ENCODE measurements at places on chromosomes 5 and 9.
A peak's percentile ranks its signal among the peaks of the same experiment; 100 is the strongest.

- DNase-seq, result no peak
- H3K27me3 ChIP-seq, result no peaks in the 10 kb centered on the region
- H3K36me3 ChIP-seq, result no peaks in the 10 kb centered on the region
- H3K4me3 ChIP-seq, result no peak overlapping the region
- no peaks in the 10 kb centered on the region for H3K4me1 ChIP-seq
Measured at GRCh38 chr5:94524841-94525697, 93.3 kb downstream of the KIAA0825 start.

DNA sequence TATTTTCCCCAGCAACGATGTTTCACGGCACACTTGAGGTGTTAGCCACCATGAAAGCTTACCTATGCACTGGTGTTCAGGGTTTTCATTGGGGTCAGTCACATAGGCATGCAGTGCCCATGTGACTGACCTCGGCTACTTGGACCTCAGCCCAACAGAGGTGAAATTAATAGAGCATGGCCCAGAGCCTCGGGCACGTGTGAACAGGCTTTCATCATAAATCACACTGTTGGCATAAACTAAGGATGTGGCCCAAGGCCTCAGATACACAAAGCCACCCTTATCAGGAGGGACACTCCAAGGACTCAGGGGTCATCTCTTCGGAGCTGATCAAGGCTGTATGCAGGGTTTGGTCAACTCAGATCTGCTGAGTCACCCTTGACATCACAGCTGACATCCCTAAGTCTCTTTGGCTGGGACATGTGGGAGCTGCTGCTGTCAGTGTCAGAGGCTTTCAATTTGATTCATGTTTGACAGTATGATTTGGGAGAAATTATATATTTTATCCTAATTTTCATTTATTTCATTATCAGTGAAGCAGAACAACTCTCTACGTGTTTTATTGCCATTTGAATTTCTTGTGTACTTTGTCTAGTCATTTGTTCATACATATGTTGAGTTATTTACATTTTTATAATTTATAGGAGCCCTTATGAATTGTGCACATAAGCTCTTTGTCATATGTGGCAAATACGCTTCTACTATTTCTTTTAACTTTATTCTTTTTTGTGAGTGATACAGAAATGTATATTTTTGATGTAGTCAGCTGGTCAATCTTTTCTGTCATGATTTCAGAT lies 59.7 kb upstream of the ANKRD33B start:
- no peaks in the 10 kb centered on the region for H3K36me3 ChIP-seq
- no peak overlapping the region for H3K27ac ChIP-seq
- no peaks in the 10 kb centered on the region for H3K27me3 ChIP-seq
- no peaks in the 10 kb centered on the region for H3K4me1 ChIP-seq

- no peak for DNase-seq
- no peaks in the 10 kb centered on the region for H3K27me3 ChIP-seq
- no peaks in the 10 kb centered on the region for H3K36me3 ChIP-seq
- H3K4me1 ChIP-seq, result no peaks in the 10 kb centered on the region
- peak overlapping the region; percentile 52 for H3K4me3 ChIP-seq
- peak overlapping the region; percentile 53 for H3K27ac ChIP-seq
Measured at GRCh38 chr5:169583101-169583423, 511 bp upstream of the SPDL1 start.

DNA sequence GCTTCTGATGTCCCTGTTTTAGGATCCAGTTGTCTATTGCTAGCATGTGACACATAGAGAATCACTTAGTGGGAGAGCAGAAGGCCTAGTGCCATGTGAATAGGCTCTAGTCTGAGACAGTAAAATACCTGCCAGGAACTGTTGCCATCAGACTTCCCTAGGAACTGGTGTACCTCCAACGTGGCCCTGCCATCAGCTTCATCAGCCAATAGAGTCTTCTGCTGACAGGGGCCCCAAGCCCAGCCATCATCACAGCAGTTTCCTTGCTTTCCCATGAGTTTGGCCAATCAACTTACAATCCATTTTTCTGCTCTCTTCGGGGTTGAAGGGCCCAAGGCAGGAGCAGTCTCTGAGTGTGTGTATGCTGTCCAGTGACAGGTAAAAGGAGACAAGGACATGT lies 128.4 kb upstream of the ADRA1B start:
- no peak overlapping the region for H3K4me3 ChIP-seq
- H3K27ac ChIP-seq, result no peak overlapping the region
- H3K4me1 ChIP-seq, result no peaks in the 10 kb centered on the region
- H3K27me3 ChIP-seq, result no peaks in the 10 kb centered on the region

GRCh38 chr5:40160435-40160834 lies 519.3 kb upstream of the PTGER4 start:
- H3K4me1 ChIP-seq, result no peaks in the 10 kb centered on the region
- H3K4me3 ChIP-seq, result no peak overlapping the region
- no peak overlapping the region for H3K27ac ChIP-seq
- DNase-seq, result no peak
- H3K27me3 ChIP-seq, result no peaks in the 10 kb centered on the region

GRCh38 chr9:123276551-123276950 lies 8.2 kb upstream of the STRBP start:
- H3K4me1 ChIP-seq, result no peaks in the 10 kb centered on the region
- no peak for DNase-seq
- no peak overlapping the region for H3K27ac ChIP-seq
- no peaks in the 10 kb centered on the region for H3K27me3 ChIP-seq
- H3K36me3 ChIP-seq, result no peaks in the 10 kb centered on the region

DNA sequence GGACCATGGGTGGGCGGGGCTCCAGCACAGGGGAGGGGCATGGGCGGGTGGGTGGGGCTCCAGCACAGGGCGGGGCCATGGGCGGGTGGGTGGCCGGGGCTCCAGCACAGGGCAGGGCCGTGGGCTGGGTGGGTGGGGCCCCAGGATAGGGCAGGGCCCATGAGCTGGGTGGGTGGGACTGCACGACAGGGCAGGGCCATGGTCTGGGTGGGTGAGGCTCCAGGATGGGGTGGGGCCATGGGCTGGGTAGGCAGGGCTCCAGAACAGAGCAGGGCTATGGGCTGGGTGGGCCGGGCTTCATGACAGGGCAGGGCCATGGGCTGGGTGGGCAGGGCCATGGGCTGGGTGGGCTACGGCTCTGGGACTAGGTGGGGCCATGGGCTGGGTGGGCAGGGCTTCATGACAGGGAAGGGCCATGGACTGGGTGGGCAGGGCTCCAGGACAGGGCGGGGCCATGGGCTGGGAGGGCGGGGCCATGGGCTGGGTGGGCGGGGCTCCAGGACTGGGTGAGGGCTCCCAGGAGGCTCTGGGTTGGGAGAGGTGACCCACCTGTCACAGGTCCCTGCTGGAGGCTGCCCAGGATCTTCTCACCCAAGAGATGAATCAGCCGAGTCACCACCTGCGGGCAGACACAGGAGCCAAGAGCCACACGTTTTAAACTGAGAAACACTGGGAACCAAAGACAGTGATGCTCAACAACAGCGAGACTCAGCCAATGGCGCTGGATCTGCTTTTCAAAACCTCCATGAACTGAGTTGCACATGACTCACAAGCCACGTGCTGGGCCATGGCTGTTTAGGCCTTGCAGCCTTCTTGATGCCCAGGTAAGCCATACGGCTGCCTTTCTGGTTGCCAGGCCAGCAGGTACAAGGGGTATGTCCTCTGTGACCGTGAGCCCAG lies 33.6 kb upstream of the NSMF start:
- peak; percentile 44 for DNase-seq
- H3K27ac ChIP-seq, result no peak overlapping the region
- H3K4me3 ChIP-seq, result no peak overlapping the region
- H3K27me3 ChIP-seq, result no peaks in the 10 kb centered on the region

- H3K36me3 ChIP-seq, result no peaks in the 10 kb centered on the region
- no peaks in the 10 kb centered on the region for H3K4me1 ChIP-seq
- H3K4me3 ChIP-seq, result no peak overlapping the region
- H3K27me3 ChIP-seq, result no peaks in the 10 kb centered on the region
Measured at GRCh38 chr5:4144411-4145007, 548.9 kb downstream of the IRX1 start.

GRCh38 chr5:116075191-116075831 lies 9.5 kb upstream of the COMMD10 start:
- no peaks in the 10 kb centered on the region for H3K4me1 ChIP-seq
- H3K27me3 ChIP-seq, result no peaks in the 10 kb centered on the region
- H3K4me3 ChIP-seq, result no peak overlapping the region
- no peak for DNase-seq
- no peaks in the 10 kb centered on the region for H3K36me3 ChIP-seq
- no peak overlapping the region for H3K27ac ChIP-seq

- DNase-seq, result no peak
- no peak overlapping the region for H3K27ac ChIP-seq
- H3K4me1 ChIP-seq, result no peaks in the 10 kb centered on the region
- H3K4me3 ChIP-seq, result no peak overlapping the region
Measured at GRCh38 chr9:4573634-4574389, 83.5 kb downstream of the SLC1A1 start.

- no peak for DNase-seq
- no peaks in the 10 kb centered on the region for H3K4me1 ChIP-seq
- no peaks in the 10 kb centered on the region for H3K36me3 ChIP-seq
- no peak overlapping the region for H3K27ac ChIP-seq
- no peak overlapping the region for H3K4me3 ChIP-seq
Measured at GRCh38 chr5:81337803-81338202, 36.4 kb downstream of the ZCCHC9 start.

GRCh38 chr5:139671096-139671841 lies 23.1 kb downstream of the CXXC5 start:
- peak overlapping the region; percentile 90 for H3K27ac ChIP-seq
- no peak for DNase-seq
- H3K4me1 ChIP-seq, result peaks cover 92% of the 10 kb centered on the region

DNA sequence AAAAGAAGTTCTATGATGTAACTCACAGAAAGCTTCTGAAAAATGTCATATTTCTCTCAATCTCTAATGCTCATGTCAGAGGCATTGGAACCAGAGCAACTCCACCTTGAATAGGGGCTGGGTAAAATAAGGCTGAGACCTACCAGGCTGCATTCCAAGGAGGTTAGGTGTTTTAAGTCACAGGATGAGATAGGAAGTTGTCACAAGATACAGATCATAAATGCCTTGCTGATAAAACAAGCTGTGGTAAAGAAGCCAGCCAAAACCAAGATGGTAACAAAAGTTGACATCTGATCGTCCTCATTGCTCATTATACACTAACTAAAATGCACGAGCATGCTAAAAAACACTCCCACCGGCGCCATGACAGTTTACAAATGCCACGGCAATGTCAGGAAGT lies 411.1 kb upstream of the GRIA1 start:
- no peaks in the 10 kb centered on the region for H3K27me3 ChIP-seq
- H3K27ac ChIP-seq, result no peak overlapping the region
- no peaks in the 10 kb centered on the region for H3K4me1 ChIP-seq
- no peak overlapping the region for H3K4me3 ChIP-seq
- no peak for DNase-seq

DNA sequence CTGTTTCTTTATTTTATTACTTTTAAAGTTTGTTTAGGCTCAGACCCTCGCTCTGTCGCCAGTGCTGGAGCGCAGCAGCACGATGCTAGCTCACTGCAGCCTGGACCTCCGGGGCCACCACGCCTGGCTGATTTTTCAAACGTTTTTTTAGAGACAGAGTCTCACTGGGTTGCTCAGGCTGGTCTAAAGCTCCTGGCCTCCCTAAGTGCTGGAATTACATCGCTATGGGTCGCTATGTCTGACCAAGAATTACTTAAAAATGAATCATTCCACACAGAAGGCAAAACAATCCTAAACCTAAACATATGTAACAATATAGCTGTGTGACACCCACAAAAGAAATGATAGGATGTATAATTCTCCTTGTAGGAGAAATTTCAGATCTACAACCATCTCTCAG lies 86.9 kb upstream of the SIMC1 start:
- no peaks in the 10 kb centered on the region for H3K36me3 ChIP-seq
- H3K4me1 ChIP-seq, result no peaks in the 10 kb centered on the region
- no peak overlapping the region for H3K4me3 ChIP-seq
- no peak overlapping the region for H3K27ac ChIP-seq
- DNase-seq, result no peak
- no peaks in the 10 kb centered on the region for H3K27me3 ChIP-seq

- no peak overlapping the region for H3K4me3 ChIP-seq
- H3K36me3 ChIP-seq, result no peaks in the 10 kb centered on the region
- no peak overlapping the region for H3K27ac ChIP-seq
- H3K4me1 ChIP-seq, result peaks cover 8% of the 10 kb centered on the region
- no peaks in the 10 kb centered on the region for H3K27me3 ChIP-seq
- no peak for DNase-seq
Measured at GRCh38 chr9:81666123-81666522, 23.2 kb downstream of the TLE1 start.

- no peak overlapping the region for H3K27ac ChIP-seq
- no peaks in the 10 kb centered on the region for H3K36me3 ChIP-seq
- no peaks in the 10 kb centered on the region for H3K27me3 ChIP-seq
- H3K4me1 ChIP-seq, result peaks cover 43% of the 10 kb centered on the region
Measured at GRCh38 chr9:131420980-131421624, 27.2 kb downstream of the PRRC2B start.

DNA sequence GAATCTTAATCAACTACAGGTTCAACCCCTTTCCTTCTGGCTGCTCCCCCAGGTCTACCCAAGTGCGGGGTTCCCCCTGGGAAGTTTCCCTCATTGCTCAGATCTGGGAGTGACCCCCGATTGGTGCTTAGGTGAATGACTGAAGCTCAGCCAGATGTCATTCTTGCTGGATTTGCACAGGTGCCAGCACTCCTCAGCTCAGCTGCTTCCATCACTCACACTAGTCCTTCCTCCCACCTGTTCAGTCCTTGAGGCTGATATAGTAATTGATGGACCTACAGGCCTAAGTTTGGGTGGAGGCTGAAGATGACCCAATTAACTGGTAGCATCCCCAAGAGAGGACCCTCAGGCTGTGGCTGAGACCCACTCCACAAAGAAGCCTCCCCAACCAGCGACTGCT lies 32.9 kb downstream of the PRLR start:
- peaks cover 13% of the 10 kb centered on the region for H3K4me1 ChIP-seq
- no peaks in the 10 kb centered on the region for H3K36me3 ChIP-seq
- DNase-seq, result no peak
- no peak overlapping the region for H3K27ac ChIP-seq
- no peak overlapping the region for H3K4me3 ChIP-seq

GRCh38 chr9:137085920-137086530 lies 760 bp upstream of the MAN1B1 start:
- DNase-seq, result peak; percentile 43
- H3K27ac ChIP-seq, result peak overlapping the region; percentile 86
- no peaks in the 10 kb centered on the region for H3K27me3 ChIP-seq
- H3K4me3 ChIP-seq, result peak overlapping the region; percentile 72
- H3K36me3 ChIP-seq, result no peaks in the 10 kb centered on the region
- no peaks in the 10 kb centered on the region for H3K4me1 ChIP-seq

DNA sequence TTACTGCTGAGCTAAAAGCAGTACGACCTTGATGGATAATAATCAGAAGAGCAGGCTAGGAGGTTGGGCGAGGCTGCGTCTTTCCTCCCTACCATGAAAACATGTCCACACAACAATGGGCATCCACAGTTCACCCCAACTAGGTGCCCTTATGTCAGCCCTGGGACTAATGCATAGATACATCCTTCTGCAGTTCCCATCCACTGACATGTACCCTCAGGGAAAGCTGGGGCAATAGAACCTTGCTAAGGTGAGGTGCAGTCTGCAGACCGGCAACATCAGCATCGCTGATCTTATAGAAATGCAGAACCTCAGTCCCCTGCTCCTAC lies 697 bp upstream of the PRUNE2 start:
- H3K27me3 ChIP-seq, result no peaks in the 10 kb centered on the region
- H3K4me3 ChIP-seq, result no peak overlapping the region
- H3K4me1 ChIP-seq, result peaks cover 13% of the 10 kb centered on the region
- no peaks in the 10 kb centered on the region for H3K36me3 ChIP-seq
- no peak for DNase-seq

Data from pancreas (tissue), 10 donors.